ENCODE measurements at places on chromosomes 11 and 22.

DNA sequence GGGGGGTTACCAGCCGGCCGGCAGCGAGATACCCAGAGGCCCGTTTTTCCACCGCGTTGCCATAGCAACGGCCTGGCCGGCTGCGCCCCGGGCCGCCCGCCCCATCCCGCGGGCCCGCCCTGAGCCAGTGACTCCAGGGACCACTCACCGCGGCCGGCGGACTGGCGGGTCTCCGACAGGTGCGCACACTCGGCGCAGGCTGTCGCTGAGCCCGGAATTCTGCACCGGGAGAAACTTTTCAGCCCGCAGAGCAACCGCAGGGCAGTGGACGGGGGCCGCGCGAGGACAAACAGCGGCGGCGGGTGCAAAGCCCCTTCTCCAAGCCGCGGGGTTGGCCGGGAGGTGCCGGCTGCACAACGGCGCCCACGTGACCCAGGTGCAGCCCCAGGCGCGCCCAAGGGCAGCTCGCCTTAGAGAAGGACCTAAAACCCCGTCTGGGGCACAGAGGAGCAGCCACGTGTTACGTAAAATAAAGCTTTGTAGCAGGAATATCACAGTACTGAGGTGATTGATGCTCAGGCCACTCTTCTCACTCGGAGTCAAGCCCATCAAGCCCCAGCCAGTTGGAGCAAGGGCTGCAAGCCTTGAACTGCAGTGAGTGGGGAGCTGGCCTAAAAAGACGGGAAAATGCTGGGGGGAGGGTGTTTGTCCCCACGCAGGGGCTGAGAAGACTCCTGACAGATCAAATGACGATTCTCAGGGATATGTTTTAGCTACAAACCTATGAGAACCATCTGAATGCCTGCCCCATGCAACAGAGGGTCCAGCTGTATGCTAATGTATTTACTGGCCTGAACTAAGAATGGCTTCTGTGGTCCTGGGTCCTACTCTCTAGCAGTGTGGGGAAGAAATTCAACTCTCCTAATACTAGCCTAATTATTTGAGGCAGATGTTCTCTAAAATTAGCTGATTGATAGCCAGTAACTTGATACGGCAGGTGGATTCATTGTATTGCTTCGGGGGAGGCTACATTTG is at the start of gene STK33:
Gene STK33 (minus strand): TSS at position 294 of the 975 bp plus-strand sequence. CDS start 119,323 bp downstream, outside the sequence.
- DNase-seq = peak; percentile 65

DNA sequence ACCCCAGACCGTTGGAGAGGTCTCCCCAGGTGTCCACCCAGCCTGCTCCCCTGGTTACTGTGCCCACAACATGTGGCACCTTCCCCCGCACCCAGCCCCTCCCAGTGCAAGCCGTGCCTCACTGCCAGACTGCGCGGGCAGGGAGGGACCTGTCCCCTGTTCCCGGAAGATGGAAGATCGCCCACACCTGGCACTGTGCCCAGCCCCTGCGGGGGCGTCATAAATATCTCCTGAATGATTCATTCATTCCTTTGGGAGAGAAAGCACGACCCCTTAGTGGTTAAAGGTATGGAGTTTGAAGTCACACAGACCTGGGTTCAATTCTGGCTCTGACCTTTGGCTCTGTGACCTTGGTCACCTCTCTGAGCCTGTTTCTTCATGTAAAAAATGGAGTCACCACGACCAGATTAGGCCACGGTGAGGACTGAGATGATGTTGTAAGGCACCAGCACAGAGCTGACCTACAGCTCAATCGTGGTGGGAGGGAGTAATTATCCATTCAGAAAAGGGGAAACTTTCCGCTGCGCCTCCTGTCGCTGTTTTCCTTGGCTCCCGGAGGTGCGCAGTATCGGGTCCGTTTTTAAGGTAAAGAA is 497 bp upstream of the SYT12 start:
- no peak for DNase-seq

GRCh38 chr11:8371516-8371884 is 107.8 kb upstream of the LMO1 start:
- no peak for DNase-seq

DNA sequence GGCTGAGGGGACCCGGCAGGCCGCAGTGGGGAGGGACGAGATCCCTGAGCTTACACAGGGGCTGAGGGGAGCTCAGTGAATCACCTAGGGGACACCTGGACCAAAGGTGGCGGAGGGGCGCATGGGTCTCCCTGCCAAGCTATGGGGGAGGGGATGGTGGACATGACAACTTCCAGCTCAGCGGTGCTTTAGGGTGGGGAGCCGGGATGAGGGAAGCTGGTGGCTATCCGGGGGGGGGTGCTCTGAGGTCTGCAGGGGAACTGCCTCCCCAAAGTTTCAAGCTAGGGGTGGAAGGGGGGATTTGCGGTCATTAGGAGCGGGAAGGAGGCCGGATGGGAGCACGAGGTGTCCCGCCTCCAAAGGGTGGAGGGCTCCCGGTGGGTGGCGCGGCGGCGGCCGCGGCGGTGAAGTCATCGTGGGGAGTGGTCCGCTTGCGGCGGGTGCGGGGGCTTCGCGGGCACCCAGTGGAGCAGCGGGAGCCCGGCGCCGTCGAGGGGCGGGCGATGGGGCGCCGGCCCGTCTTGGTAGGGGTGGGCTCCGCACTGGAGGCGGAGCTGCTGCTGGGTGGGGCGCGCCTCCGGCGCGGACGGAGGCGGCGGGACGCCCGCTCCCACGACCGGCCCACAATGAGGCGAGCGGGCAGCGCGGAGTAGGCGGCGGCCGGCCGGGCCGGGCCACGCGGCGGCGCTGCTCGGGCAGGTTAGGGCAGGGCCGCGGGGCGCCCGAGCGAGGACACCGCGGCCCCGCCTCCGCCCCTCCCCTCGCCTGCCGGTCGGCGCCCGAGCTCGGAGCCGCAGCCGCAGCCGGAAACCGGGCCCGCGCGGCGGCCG is at the start of gene MICALL1:
Gene MICALL1 (plus strand): TSS at position 764 of the 830 bp plus-strand sequence. CDS start 126 bp downstream, outside the sequence.
- DNase-seq = peak; percentile 76

GRCh38 chr11:60797846-60798630 is 12.9 kb downstream of the MS4A10 start:
- no peak for DNase-seq

GRCh38 chr11:68979931-68980775 is 633 bp downstream of the MRGPRD start:
- DNase-seq = no peak

- no peak for DNase-seq
Observed at GRCh38 chr22:47813661-47814060, 1051.2 kb downstream of the TBC1D22A start.

DNA sequence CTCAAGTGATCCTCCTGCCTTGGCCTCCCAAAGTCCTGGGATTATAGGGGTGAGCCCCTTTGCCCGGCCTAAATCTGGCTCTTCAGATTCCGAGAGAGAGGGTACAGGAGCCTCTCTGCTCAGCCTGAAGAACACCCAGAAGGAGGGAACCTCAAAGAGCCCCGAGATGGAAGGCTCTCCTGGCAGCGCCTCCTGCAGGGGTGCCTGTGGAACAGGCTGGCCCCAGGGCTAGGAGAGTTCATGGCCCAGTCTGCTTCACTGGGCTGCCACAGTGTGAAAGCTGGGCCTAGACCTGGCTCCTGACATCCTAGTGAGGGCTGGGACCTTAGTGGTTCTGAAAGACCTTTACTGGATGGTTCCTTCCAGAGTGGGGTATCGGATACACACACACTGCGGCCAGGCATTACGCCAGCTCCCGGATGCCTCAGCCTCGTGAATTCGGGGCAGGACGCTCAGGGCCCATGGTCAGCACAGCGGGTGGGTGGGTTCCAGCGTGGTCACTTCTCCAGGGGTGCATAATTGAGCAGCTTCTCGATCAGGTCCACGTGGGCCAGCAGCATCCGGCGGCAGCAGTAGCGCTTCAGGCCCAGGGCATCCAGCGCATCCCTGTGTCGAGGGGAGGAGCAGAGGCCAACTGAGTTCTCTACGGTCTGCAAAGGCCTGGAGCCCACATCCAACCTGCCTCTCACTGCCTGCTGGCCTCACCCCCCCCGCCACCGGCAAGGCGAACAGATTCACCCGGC is 2.3 kb downstream of the POLR2L start:
- DNase-seq = no peak

- no peak for DNase-seq
Observed at GRCh38 chr11:95556342-95557163, 233.0 kb downstream of the FAM76B start.

DNA sequence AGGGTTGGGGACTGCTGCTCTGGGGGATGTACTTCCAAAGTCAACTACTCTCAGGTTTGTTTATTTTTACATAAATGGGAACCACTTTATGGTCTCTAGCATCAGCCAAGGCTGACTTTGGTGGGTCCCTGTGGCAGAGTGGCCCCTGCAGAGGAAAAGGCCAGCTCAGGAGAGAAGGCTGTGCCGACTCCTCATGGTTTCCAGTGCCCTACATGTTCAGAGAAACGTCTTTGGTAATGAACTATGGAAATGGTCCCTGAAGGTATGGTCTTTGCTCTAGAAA is 3.0 kb upstream of the ZDHHC8 start:
- DNase-seq = no peak

DNA sequence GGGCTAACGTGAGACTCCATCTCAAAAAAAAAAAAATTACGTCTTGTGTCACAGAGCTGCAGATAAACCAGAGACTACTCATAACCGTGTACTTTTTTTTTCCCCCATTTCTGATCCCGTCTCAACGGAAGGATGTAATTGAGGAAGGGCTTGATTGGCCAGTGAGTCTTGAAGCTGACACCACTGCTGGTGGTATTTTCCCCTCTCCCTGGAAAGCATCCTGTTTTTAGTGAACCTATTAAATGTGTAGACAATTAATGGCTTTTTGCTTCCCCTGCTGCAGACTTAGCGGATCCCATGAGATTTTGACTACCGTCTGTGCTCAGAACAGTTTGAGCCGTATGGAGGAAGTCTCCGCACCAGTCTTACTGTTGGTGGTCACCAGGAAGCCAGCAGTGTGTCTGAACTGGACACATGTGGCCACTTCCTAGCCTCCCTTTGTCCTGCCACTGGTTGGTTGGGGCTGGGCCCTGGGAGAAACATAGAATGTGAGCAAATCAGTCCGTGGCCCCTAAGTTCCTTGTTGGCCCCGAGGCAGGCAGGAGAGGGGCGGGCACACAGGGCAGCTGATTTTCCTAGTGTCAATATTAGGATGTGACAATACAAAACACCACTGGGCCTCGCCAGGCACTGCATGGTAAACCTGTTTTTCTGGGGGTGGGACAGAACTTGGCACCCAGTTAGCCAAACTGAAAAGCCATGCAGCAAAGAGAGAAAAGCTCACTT is 3.1 kb downstream of the BIK start:
- no peak for DNase-seq

GRCh38 chr11:123461164-123461563 is 31.1 kb downstream of the GRAMD1B start:
- no peak for DNase-seq

Measured in endothelial cell (in vitro differentiated cells).